Kasumi-1 (cell line): ENCODE measurements at places on chromosomes 1 and 21.

- DNase-seq = no peak
These were observed 140.1 kb downstream of the TGFBR3 start for GRCh38 chr1:91745640-91746373.

DNA sequence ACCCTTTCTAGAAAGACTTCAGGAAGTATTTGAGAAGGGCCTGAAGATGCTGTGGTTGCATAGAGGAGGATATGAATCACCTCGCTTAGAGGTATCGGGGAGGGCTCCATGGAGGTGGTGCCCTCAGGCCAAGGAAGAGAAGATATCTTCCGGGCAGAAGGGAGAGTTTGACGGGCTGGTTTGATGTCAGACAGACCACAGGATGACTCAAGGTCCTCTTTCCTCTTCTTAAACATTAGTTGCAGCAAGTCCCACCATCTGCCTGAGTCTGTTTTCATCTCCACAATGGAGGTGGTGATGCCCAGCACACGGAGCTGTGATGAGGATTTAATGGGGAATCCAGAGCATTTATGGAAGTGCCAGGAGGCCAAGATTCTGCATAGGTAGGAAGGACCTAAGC, 25.1 kb upstream of the RUNX3 start:
- peak; percentile 66 for DNase-seq

DNA sequence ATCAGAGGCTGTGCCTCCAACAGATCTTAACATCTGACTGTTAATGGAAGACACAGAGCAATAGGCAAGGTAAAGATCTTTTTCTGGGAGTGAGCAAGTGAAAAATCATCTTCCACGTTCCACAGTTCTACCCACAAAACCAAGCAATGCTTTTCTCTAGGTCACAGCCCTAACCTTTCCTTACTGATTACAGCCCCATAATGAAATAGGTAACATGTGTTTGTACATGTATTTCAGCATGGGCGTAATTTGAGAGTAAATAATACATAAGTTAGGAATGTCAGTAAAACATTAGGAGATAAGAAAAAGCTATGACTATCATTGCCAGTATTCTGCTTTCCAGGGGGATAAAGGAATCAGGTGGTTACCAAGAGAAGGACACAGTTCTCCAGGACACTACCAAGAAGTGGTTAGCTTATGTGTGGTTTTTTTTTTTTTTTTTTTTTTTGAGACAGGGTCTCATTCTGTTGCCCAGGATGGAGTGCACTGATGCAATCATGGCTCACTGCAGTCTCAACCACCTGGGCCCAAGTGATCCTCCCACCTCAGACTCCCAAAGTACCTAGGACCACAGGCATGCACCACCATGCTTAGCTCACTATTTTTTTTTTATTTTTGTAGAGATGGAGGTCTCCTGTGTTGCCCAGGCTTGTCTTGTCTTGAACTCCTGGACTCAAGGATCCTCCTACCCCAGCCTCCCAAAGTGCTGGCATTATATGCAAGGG, 72.0 kb downstream of the DAP3 start:
- no peak for DNase-seq

DNA sequence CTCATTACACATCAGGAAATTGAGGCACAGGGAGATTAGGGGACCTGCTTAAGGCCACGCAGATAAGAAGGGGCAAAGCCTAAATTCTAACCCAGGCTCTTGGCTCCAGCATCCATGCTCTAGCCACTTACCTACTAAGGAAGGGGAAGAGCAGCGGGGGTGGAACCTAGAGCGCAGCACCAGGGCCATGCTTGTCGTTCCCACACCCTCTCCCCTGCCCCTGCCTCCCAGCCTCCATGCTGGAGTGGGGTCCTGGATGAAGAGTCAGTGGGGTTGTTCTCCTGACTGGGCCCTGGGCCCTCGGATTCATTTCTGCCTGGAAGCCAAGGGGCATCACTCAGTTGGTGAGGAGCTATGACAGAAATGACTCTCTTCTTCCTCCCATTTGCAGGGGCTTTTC, 133.3 kb downstream of the FOXD2 start:
- no peak for DNase-seq

DNA sequence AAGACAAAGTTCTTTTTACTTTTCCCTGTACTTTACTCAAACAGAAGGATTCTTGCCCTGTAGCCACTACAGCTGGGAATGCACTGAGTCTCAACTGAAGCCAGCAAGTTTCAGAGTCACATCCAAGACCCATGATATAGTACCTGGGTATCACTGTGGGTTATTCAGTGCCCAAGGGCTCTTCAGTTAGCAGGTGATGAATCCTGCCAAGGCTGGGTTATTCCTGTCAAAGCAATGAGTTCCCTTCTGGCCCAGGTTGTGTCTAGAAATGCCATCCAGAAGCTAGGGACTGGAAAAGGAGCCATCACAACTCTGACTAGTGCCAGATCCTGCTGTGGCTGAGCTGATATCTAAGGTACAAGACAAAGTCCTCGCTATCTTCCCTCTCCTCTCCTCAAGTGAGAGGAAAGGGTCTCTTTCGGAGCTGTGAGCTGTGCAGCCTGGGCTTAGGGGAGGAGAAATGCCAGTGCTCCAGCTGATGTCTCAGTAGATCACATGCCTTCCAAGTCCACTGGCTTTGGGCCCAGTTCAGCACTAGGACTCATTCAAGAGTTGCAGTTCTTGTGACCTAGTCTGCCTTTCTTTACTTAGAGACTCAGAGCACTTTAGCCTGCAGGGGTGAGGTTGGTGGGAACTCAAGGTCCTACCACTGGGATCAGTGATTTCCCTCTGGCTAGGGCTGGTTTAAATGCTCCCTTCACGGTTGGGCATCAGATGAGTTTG, 369.4 kb downstream of the TBX15 start:
- DNase-seq = no peak

GRCh38 chr1:218266356-218266755, 18.7 kb upstream of the RRP15 start:
- no peak for DNase-seq

- DNase-seq = peak; percentile 42
These were observed 996 bp downstream of the CNIH4 start for GRCh38 chr1:224357626-224358124.

DNA sequence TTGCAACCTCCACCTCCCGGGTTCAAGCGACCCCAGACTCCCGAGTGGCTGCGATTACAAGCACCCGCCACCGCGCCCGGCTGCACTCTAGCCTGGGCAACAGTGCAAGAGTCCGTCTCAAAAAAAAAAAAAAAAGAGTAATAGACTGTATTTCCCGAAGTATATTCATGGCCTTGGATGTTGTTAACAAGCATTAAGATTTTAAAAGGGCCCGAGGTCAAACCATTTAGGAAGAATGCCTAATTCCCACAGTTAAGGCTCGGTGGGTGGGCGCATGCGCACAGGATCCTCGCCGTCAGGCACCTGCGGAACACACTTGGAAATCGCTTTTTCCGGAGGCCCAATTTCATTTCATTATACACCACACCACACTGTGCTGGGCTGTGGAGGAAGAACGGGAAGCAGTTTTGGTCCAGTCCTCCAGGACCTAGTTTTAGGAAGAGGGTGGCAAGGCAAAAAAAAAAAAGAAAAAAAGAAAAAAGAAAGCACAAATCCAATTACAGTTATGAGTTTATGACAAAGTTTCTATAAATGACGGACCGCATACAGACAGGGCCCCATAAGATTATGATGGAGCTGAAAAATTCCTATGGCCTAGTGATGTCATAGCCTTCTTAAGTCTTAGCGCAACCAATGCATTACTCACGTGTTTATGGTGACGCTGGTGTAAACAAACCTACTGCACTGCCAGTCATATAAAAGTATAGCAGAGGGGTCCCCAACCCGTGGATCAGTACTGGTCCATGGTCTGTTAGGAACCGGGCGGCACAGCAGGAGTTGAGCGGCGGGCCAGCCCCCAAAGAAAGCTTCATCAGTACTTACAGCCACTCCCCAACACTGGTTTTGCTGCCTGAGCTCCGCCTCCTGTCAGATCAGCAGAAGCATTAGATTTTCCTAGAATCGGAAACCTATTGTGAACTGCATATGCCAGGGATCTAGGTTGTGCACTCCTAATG, 38.2 kb downstream of the H3-3A start:
- peak; percentile 51 for DNase-seq

- DNase-seq = no peak
These were observed 4.5 kb upstream of the ANKRD13C start for GRCh38 chr1:70358921-70359564.

DNA sequence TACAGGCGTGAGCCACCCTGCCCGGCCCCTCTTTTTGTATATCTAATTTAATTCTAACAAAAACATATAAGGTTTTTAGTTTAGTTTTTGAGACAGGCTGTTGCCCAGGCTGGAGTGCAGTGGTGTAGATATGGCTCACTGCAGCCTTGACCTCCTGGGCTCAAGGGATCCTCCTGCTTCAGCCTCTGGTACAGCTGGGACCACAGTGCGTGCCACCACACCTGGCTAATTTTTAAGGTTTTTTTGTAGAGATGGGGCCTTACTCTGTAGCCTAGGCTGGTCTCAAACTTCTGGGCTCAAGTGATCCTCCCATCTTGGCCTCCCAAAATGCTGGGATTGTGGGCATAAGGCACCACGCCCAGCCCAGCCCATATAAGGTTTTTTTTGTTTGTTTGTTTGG, 18.8 kb downstream of the ENSA start:
- DNase-seq = no peak

DNA sequence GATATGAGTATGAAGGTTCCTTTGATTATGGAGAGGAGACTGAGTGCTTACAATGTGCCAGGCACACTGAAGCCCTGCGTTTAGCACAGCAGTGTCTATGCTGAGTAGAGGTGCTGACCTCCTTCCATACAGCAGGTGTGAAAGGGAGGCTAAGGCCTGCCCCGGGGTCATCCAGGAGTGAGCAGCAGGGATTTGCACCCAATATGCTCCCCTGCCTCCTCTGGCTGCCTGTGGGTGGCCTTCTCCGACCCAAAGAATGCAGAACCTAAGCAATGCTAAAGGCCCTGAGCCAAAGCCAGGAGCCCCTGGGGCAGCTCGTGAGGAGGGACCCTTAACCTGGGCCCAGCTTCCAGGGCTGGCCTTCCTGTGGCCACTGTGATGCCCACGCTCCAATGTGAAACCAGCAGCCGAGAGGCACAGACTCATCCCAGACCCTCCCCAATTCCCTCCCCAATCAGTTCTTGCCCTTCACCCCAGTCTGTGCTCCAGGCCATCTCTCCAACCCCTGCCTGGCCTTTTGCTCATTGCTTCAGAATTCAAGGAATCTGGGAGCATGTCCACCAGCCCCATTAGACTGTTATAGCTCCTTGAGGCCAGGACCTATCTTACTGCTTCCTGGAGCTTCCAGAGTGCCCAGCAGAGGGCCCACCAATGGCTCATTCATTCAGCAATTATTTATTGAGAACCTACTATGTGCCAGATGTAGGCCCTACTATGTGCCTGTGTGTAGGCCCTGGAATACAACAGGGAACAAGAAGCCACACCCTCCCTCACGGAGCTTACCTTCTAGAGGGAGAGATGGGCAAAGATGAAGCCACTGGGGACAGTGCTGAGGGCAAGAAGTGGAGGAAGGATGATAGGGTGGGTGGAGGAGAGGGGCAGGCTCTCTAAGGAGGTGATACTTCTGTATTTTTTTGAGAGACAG, 53.3 kb downstream of the TAS1R2 start:
- no peak for DNase-seq

DNA sequence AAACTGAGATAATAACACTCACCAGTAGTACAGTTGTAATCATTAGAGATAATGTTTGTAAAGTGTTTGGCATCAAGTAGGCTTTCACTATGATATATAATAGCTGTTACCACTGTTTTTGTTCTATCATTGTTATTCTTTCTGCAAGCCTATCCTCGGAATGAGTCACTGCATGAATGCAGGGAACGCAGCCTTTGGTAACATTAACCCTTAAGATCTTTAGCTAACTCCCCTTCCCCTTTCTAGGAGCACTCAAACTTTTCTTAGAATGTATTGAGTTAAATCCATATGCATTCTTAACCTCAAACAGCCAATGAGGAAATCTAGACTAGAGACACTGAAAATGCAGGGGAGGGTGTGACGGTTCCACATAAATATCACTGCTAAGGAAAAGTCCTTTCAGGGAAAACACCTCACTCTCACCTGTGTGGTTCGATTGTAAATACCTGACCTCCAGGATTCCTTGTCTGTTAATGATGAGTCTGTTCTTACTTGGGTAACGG, 467.3 kb downstream of the SETD4 start:
- no peak for DNase-seq

DNA sequence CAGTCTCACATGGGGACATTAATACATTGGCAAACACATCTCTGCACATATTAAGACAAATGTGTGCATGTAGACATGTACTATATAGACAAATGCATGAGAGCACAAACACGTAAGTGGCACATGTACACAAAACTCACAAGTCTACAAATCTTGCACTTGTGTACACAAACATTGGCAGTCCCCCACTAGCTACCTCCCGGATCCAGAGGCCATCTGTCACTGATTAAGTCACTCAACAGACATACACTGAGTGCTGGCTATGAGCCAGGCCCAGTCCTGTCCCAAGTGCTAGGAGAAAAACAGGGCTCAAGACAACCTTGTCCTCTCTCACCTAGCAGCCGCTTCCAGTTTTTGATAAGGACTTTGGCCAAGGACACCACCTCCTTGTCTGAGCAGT, 7.0 kb downstream of the TCEA3 start:
- no peak for DNase-seq

- no peak for DNase-seq
These were observed 95.3 kb downstream of the ADSS2 start for GRCh38 chr1:244356376-244356775.

- DNase-seq = no peak
These were observed 364.0 kb downstream of the CAMTA1 start for GRCh38 chr1:7149080-7149838.

DNA sequence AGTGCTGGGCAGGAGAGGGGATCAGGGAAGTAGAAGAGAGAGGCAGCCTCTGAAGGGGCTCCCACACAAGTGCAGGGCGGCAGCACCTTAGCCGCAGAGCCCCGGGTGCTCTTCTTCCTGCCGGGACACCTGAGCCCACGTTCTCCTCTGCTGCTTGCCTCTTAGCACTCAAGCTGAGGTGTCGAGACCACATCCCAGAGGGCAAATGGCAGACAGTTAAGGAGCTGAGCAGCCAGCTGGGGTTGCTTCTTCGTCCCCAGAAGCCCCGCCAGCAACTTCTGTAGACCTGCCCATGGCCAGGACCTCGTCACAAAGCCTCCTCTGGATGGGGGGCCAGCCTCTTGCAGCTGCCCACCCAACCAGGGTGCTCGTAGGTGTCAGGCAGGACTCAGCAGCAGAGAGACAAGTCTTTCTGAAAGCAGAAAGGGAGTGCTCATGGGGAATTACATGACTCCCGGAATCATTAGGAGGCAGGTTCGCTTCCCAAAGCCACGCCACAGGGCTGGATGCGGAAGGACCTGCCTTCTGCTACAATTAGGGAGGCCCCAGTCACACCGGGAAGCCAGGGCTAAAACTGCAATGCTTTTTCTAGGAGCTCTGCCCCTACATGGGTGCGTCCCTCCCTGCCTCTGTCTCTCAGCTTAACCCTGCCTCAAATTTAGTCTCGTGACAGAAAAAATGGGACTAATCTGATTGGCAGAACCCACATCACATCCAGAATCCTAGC, 141.4 kb upstream of the RAB4A start:
- DNase-seq = no peak

GRCh38 chr1:156463874-156464273, 36.7 kb downstream of the MEF2D start:
- no peak for DNase-seq

GRCh38 chr1:187491082-187491720, 662.5 kb downstream of the PLA2G4A start:
- no peak for DNase-seq

GRCh38 chr1:35555601-35556477, 1.4 kb downstream of the KIAA0319L start:
- DNase-seq = no peak
